ENCODE measurements at places on chromosomes 7 and 10.
A peak's percentile ranks its signal among the peaks of the same experiment; 100 is the strongest.

GRCh38 chr10:30591249-30591670 is 38.3 kb downstream of the LYZL2 start:
- DNase-seq = peak; percentile 71

GRCh38 chr7:139341776-139342226 is 664 bp downstream of the FMC1 start:
- no peak for DNase-seq

GRCh38 chr7:46369933-46370654 is 449.0 kb upstream of the IGFBP3 start:
- DNase-seq = peak; percentile 43

DNA sequence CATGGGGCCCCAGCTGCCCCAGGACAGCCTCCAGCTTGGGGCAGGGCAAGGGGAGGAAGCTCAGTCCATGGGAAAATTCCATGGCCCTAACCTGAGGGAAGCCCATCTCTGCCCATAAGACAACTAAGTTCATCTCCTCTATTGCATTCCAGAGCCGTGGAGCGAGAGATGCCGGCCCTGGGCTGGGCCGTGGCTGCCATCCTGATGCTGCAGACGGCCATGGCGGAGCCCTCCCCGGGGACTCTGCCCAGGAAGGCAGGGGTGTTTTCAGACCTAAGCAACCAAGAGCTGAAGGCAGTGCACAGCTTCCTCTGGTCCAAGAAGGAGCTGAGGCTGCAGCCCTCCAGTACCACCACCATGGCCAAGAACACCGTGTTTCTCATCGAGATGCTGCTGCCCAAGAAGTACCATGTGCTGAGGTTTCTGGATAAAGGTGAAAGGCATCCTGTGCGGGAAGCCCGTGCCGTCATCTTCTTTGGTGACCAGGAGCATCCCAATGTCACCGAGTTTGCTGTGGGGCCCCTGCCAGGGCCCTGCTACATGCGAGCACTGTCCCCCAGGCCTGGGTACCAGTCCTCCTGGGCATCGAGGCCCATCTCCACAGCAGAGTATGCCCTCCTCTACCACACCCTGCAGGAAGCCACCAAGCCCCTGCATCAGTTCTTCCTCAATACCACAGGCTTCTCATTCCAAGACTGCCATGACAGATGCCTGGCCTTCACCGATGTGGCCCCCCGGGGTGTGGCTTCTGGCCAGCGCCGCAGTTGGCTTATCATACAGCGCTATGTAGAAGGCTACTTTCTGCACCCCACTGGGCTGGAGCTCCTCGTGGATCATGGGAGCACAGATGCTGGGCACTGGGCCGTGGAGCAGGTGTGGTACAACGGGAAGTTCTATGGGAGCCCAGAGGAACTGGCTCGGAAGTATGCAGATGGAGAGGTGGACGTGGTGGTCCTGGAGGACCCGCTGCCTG is 4.3 kb downstream of the AOC1 start:
- no peak for DNase-seq

DNA sequence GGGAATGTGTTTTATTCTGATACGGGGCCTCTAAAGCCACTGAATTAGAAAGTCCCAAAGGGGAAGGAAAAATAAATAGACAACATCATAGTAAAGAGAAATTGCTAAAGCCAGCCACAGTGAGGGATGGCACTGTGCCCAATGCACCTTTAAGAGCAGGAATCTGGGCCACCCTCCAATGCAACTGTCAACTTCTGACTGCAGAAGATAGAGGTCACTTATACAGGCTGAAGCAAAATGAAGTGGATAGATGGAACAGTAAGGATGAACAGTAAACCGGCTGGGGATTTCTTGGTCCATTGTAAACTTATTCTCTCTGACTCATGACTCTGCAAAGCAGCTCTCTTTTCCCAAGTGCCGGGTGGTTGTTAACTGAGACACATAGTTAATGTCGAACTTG is 54.0 kb upstream of the KCNIP2 start:
- no peak for DNase-seq

- no peak for DNase-seq
Observed at GRCh38 chr10:63896992-63897391, 375.8 kb downstream of the REEP3 start.

DNA sequence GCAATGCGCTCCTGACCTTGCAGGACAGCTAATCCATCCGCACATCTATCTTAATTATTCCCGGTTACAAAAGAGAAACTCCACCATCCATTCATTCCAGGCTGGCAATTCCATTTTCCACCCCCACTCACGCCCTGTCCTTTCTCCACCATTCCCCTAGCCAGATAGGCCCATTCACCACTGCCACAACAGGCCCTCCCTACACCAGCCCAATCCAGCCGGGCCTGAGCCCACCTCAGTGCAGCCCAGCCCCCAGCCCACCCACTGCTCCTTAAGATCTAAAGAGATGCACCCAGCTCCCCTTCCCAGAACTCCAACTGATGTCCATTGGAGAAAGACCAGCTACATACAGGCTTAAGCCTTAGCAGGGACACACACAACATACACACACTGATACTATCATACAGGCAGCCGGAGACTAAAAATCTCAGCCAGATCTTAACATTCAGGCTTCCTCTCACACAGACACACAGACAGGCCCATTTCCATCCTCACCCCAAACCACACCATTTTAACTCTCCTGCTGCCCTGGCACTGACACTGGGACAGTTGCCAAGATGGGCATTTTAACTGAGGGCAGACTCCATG is 38.0 kb upstream of the PAX2 start:
- DNase-seq = no peak

DNA sequence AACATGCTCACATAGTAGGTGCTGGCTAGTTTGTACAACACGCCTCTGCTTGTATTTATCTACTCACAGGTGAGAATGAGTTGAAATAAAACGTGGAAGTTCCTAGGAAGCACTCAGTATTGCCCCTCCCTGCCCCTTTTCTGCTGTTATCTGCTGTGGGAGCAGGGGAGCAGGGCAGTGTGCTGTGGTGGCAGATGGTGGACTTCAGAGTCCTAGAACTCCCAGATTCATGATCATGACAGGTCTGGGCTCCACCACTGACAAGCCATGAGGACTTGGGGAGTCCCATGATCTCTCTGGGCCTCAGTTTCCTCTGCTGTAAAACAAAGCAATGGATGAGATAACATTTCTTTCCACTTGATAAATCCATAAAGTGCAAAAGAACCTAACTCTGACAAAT is 11.6 kb upstream of the PRKCQ start:
- DNase-seq = no peak

DNA sequence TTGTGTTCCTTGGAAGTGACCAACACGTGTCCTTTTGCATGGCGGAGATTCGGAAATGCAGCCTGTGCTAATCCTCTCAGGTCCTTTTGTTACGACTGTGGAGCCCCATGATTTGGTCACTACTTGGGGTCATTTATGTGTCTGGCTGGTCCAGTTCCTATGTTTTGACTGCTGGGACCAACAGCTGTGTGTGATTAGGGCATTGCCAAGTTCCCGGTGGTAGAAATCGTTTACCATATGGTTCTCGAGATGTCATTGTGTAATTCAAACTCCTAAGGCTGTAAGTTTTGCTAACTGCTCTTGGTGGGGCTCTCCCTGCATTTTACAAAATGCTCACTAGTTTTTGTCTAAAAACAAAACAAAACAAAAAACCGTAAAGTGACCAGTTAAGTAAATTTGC is 62.0 kb downstream of the CCNY start:
- DNase-seq = peak; percentile 37

GRCh38 chr7:146874722-146875121 is 758.1 kb downstream of the CNTNAP2 start:
- no peak for DNase-seq

GRCh38 chr10:111187096-111187495 is 110.3 kb downstream of the ADRA2A start:
- DNase-seq = no peak

DNA sequence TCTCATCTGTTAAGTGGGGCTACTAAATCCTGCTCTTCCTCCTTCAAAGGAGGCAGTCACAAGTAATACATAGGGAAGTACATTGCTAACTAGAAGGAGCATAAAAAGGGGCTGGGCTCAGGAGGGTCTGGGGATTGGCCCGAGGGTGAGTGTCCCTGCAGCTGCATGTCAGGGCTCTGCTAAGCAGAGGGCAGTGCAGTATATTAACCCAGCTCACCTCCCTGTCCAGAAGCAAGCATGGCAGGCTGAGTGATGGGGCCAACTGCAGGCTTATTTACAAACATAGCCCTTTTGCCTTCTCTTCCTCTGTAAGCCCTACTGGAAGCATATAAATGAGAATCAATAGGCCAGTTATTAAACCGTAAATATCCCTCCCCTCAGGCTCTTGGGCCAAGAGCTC is 143.2 kb upstream of the PCBD1 start:
- no peak for DNase-seq

DNA sequence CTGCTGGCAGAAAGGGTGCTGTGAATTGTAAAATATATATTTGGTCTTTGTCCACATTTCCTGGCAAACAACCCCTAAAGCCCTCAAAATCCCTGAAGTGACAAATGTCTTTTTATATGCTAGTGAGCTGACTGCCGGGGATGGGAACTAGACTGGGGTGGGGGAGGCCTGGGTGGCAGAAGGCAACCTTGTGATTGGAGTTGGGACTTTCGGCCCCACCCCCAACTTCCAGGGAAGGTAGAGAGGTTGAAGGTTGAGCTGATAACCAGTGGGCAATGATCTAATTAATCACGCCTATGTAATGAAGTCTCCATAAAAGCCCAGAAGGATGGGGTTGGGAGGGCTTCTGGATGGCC is 2.7 kb downstream of the EPHA1 start:
- no peak for DNase-seq

DNA sequence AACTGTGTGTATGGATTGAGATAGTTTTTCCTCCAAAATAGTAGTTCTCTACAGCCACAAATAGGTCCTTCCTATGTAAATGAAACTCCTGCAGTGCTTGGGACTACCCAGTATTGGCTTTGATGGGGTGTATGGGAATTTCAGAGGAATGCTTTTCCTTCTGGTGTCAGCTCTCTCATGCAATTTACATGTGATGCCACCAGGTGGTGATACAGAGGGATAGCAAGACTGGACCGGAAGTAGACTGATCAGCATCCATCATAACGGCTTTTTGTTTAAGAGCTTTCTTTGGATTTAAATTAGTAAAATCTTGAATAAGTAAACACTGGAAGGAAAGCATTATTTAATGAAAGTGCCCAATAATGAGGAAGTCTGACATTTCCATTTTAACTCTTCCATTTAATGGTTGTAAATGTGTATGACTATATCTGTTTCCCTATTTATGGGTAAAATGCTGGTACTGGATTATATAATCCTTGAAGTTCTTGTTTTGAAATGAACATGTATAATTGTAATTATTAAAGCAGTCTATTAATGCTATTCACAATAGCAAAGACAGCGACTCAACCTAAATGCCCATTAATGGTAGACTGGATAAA is 22.7 kb downstream of the DYNC1I1 start:
- DNase-seq = no peak

DNA sequence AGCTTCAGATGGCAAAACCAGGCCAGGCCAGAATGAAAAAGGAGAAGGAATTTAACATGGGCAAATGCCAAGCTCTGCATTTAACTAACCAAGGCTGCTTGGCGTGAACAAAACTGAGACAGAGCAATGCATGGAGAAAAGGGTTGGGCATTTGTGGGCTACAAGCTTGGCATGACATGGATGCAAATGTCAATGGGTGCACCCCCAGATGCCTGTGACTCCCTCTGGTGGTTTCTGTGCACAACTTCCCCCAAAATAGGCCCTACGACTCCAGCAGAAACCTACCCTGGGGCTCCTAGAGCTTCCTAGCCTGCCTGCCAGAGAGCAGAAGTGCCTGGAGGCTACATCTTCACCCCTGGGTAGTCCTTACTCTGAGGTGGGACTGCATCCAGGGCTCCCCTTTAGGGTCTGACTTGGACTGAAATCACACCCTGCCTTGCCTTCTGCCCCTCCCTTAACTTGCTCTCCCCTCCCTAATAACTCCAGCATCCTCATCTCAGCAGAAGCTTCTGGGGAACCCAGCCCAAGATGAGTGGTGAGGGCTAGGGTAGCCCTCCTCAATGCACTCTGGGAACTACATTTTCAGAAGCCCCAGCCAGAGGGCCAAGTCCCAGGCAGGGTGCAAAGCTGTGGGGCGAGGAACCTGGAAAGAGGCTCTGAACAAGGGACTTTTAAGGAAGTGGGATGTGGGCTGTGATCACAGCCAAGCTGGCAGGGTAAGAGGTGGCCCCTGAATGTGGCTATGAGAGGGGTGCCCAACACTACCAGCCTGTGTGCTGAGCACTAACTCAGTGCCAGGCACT is 11.3 kb downstream of the GPRIN2 start:
- DNase-seq = no peak

DNA sequence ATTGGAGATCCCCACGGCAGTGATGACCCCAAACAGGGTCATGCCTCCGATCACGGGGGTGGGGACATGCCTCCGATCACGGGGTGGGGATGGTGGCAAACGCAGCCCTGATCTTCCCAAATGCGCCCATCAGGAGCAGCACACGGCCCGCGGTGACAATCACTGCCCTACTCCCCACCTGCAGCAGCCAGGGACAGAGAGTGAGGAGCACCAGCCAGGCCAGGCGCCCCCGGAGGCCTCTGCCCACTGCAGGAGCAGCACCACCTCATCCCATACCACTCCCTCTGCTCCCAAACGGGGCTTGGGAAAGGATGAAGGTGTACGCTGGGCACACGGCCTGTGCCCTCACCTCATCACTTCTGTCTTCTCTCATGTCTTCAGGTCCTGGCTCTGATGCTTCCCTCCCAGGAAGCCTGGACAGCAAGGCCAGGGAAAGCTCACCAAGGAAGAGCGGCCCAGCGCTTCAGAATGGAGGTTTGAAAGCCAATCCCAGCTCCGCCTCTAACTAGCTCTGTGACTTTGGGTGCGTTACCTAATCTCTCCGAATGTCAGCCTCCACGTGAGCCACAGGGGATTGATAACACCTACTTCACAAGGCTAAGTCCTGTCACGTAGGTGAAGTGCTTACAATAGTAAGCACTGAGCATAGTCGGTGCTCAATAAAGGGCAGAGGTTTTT is 37.1 kb downstream of the STRA8 start:
- DNase-seq = no peak

GRCh38 chr10:21529032-21529910 is 3.8 kb upstream of the SKIDA1 start:
- no peak for DNase-seq

DNA sequence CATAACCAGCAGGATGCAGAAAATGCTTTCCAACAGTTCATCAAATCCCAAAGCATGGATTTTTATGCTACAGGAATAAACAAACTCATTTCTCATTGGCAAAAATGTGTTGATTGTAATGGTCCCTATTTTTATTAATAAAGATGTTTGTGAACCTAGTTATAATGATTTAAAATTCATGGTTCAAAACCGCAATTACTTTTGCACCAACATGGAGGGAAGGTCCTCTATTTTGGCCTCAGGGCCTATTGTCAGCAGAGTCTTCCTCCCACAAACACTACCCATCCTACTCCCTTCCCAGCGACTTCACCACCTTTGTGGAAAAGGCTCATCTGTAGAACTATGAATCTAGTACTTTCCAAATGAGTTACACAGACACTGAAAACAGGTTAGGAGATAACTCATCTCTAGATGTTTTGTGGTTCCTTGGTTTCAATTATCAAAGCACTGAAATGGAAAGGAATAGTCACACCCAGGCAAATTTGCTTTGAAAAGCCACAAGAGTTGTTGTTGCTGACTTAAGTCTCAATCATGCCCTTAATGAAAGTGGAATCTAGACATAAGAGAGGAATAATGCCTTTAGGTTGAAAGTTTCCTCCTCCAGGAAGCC is 59.4 kb upstream of the FRMD4A start:
- no peak for DNase-seq
